Hair follicular keratinocyte (primary cell): ENCODE measurements at places on chromosomes 16 and 17. TPM values are rescaled to one million over a fixed set of nuclear protein-coding genes. Genes with fewer than 3 reads are reported as not detected.

PHKG2 gene
- total RNA-seq = 14.2 and 27.1 TPM in 2 replicates

POLR3K gene
- 2.7 and 8.7 TPM in 2 replicates for total RNA-seq

EME1 gene
- 2.1 and 8.1 TPM in 2 replicates for total RNA-seq

BTBD17 gene
- total RNA-seq = not detected in 2 replicates

KRT33A gene
- total RNA-seq = not detected in 2 replicates

AXIN2 gene
- total RNA-seq = 0.23 TPM in 1 of 2 replicates, not detected in the other

GALR2 gene
- total RNA-seq = 0.42 TPM in 1 of 2 replicates, not detected in the other

RND2 gene
- 0.08 and 0.23 TPM in 2 replicates for total RNA-seq

C1QL1 gene
- total RNA-seq = 2.5 TPM in 1 of 2 replicates, not detected in the other

C16orf95 gene
- 2.9 and 3.9 TPM in 2 replicates for total RNA-seq

EXOC3L1 gene
- total RNA-seq = 0.08 TPM in 1 of 2 replicates, not detected in the other

HS3ST3A1 gene
- total RNA-seq = 0.84 TPM in 1 of 2 replicates, not detected in the other

CLEC19A gene
- total RNA-seq = not detected in 2 replicates

SYNGR3 gene
- 0.68 and 5.4 TPM in 2 replicates for total RNA-seq

RPL19 gene
- total RNA-seq = 2,515 and 2,532 TPM in 2 replicates

TSNAXIP1 gene
- 0.30 TPM in 1 of 2 replicates, not detected in the other for total RNA-seq

KRT12 gene
- total RNA-seq = not detected in 2 replicates

FAM171A2 gene
- 2.7 and 3.4 TPM in 2 replicates for total RNA-seq

ZNF597 gene
- total RNA-seq = 1.3 and 1.9 TPM in 2 replicates

SLFN13 gene
- 2.7 and 4.6 TPM in 2 replicates for total RNA-seq

CTRB2 gene
- not detected in 2 replicates for total RNA-seq

MYL11 gene
- total RNA-seq = not detected in 2 replicates

TNFRSF12A gene
- 522 and 714 TPM in 2 replicates for total RNA-seq

ARL2BP gene
- 86.9 and 103 TPM in 2 replicates for total RNA-seq

ZPBP2 gene
- not detected in 2 replicates for total RNA-seq

DNAH9 gene
- total RNA-seq = 0.94 and 1.3 TPM in 2 replicates

KRTAP4-6 gene
- total RNA-seq = not detected in 2 replicates

COPZ2 gene
- 16.6 and 26.8 TPM in 2 replicates for total RNA-seq

PPY gene
- 1.6 TPM in 1 of 2 replicates, not detected in the other for total RNA-seq

GPRC5C gene
- 1.9 and 9.1 TPM in 2 replicates for total RNA-seq

CDK5R1 gene
- 5.6 and 7.4 TPM in 2 replicates for total RNA-seq

CLDN7 gene
- total RNA-seq = 7.9 and 26.0 TPM in 2 replicates
